ENCODE measurements at places on chromosomes 7 and 10. TPM values are rescaled to one million over a fixed set of nuclear protein-coding genes. Genes with fewer than 3 reads are reported as not detected.

GRCh38 chr7:50507898-50508470, 57.2 kb downstream of the DDC start:
- no peaks in the 10 kb centered on the region for H3K4me1 ChIP-seq
- DNase-seq = no peak
- H3K27ac ChIP-seq = no peak overlapping the region
- H3K36me3 ChIP-seq = no peaks in the 10 kb centered on the region
- no peaks in the 10 kb centered on the region for H3K27me3 ChIP-seq

GRCh38 chr10:102509387-102509786, 5.6 kb downstream of the SUFU start:
- H3K27me3 ChIP-seq = no peaks in the 10 kb centered on the region
- H3K36me3 ChIP-seq = peaks cover 45% of the 10 kb centered on the region
- peaks cover 44% of the 10 kb centered on the region for H3K4me1 ChIP-seq
- no peak overlapping the region for H3K27ac ChIP-seq
- no peak for DNase-seq

DNA sequence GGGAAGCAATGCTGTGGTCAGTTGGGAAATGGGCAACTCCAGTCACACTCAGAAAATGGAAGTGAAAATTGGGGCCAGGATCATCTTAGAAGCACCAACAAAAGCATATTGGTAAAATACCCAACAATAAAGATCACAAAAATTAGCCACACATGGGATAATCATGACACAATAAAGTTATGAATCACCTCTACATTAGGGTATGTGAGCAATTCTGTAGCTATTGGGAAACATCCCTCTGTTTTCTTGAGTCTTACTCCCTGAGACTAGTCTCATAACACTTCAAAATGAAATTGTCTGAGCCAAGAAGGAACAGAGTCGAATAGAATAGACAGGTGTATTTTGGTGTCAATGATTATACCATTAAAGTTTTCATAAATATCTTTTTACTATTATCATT, 178.3 kb downstream of the DYNC1I1 start:
- H3K4me3 ChIP-seq = no peak overlapping the region
- no peaks in the 10 kb centered on the region for H3K4me1 ChIP-seq
- no peaks in the 10 kb centered on the region for H3K27me3 ChIP-seq
- H3K27ac ChIP-seq = no peak overlapping the region
- H3K36me3 ChIP-seq = no peaks in the 10 kb centered on the region

DNA sequence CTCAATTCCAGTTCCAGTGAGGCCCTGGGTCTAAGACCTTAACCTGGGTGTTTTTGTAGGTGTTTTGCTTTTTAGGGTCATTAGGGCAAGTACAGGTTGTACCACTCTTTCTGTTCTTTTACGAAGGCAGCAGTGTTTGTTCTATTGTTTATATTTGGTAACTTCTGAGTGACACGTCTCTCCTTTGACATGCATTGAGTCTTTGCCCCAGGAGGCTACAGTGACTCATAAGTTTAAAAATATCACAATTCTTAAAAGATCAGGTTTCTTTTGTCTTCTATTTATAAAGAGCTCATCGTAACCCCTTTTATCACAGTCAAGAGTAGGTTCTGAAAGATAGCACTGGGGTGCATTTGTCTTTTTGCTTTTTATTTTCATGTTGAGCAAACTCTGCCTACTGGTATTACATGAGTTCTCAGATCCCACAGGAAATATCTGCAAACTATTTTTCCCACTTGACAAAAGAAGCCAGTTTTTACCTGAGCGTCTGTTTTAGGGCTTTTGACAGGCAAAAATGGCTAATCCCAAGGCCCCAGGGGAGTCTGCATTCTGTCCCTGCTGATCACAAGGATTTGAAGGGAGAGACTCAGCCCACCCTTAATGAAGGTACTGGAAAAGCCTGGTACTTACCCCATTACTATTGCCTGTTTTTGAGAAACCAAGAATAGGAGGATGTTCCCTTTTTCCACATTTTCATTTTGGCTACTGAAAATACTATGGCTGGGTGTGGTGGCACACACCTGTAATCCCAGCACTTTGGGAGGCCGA, 7.9 kb downstream of the NUDT13 start:
- no peaks in the 10 kb centered on the region for H3K4me1 ChIP-seq
- no peak for DNase-seq
- no peak overlapping the region for H3K27ac ChIP-seq
- H3K27me3 ChIP-seq = no peaks in the 10 kb centered on the region
- no peak overlapping the region for H3K4me3 ChIP-seq

- H3K27me3 ChIP-seq = no peaks in the 10 kb centered on the region
- H3K27ac ChIP-seq = peak overlapping the region; percentile 47
- peaks cover 12% of the 10 kb centered on the region for H3K4me1 ChIP-seq
- H3K4me3 ChIP-seq = peak overlapping the region; percentile 87
Observed at GRCh38 chr10:13102002-13102794, 2.2 kb downstream of the OPTN start.

GRCh38 chr10:98382691-98383101, 32.3 kb downstream of the PYROXD2 start:
- DNase-seq = no peak
- H3K27me3 ChIP-seq = no peaks in the 10 kb centered on the region
- H3K4me1 ChIP-seq = no peaks in the 10 kb centered on the region
- no peak overlapping the region for H3K27ac ChIP-seq
- H3K36me3 ChIP-seq = peaks cover 4% of the 10 kb centered on the region
- no peak overlapping the region for H3K4me3 ChIP-seq

DNA sequence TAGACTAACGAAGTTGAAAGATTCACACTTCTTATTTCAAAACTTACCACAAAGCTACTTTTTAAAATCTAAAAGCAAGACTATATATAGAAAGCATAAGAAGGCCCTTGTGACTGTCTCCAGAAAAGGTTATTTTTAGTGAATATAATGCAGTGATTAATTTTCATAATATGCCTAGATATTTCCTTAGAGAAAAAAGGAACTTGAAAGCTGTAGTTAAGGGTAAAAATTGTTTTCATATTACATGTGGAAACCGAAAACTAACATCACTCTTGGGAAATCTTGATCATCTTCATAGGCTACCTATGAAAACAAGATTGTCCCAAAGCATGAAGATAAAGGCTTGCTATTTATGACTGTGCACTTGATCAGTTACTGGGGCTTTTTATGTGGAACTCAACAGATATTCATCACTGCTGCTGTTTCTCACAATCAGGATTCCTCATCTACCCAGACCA, 223.2 kb downstream of the SH2D4B start:
- no peaks in the 10 kb centered on the region for H3K36me3 ChIP-seq
- H3K27ac ChIP-seq = no peak overlapping the region
- DNase-seq = no peak
- H3K4me1 ChIP-seq = no peaks in the 10 kb centered on the region

GRCh38 chr7:41931263-41931646, 228.4 kb upstream of the INHBA start:
- H3K27me3 ChIP-seq = no peaks in the 10 kb centered on the region
- no peaks in the 10 kb centered on the region for H3K36me3 ChIP-seq
- H3K4me3 ChIP-seq = no peak overlapping the region
- DNase-seq = no peak

SPDYE5 gene
- not detected for total RNA-seq

Measured in upper lobe of right lung (tissue), 1 donor.